ENCODE measurements at places on chromosomes 7 and 10.

DNA sequence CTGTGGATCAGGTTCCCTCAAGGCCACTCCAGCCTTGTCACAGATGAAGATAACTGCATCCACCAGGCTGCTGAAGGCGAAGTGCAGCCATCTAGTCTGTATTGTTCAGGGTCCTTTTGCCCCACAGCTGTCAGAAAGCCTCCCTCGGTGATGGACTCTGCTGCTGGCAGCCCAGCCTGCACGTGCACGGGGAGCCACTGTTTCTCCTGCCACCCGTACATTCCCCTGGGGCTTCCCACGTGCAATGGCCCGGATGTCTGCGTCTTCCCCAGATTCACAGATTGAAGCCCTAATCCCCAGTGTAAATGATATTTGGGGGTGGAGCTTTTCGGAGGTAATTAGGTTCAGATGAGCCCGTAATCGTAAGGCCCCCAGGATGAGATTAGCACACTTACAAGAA lies 46.6 kb upstream of the VIPR2 start:
- no peak for DNase-seq

GRCh38 chr10:27801171-27801785 lies 55.7 kb upstream of the MKX start:
- DNase-seq = no peak

DNA sequence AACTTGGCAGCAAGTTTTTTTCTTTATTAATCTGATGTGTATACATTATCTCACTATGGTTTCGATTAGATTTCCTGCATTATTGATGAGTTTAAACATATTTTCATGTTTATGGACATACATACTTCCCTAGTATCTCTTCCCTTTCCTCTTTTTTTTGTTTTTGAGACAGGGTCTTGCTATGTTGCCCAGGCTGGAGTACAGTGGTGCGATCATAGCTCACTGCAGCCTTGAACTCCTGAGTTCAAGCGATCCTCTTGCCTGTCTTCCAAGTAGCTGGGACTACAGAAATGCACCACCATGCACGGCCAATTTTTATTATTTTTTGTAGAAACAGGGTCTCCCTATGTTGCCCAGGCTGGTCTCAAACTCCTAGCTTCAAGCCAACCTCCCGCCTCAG lies 18.9 kb downstream of the BAZ1B start:
- no peak for DNase-seq

GRCh38 chr10:5168897-5169420 lies 16.0 kb downstream of the AKR1C8 start:
- peak; percentile 23 for DNase-seq

DNA sequence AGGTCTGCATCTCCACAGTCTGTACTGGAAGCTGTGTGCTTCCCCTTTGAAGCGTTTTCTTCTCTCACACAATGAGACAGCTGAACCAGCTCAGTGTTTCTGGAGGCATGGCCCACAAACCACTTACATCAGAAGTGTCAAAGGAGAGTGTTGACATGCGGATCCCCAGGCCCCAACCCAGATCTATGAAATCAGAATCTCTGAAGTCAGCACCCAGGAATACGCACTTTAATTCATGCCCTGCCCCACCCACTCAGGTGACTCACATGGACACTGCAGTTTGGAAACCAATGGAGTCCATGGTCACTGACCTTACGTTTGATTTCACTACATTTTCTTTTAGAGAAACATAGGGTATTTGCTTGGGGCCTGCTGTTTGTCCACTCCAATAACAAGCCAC lies 19.0 kb downstream of the TLL2 start:
- DNase-seq = no peak

DNA sequence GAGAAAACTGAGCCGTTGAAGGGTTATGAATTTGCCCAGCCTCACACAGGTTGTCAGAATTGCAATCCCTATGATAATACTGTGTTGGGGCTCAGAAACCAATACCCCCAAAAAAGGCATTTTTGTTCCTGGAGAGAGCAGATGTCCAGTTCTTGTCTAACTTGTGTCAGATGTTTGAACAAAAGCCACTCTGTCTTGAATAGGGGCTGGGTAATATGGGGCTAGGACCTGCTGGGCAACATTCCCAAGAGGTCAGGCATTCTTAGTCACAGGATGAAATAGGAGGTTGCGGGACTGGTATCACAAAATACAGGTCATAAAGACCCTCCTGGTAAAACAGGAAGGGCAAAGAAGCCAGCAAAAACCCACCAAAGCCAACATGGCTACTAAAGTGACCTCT lies 482.1 kb downstream of the IPMK start:
- DNase-seq = no peak

GRCh38 chr7:54831644-54832095 lies 72.7 kb upstream of the SEC61G start:
- DNase-seq = no peak

DNA sequence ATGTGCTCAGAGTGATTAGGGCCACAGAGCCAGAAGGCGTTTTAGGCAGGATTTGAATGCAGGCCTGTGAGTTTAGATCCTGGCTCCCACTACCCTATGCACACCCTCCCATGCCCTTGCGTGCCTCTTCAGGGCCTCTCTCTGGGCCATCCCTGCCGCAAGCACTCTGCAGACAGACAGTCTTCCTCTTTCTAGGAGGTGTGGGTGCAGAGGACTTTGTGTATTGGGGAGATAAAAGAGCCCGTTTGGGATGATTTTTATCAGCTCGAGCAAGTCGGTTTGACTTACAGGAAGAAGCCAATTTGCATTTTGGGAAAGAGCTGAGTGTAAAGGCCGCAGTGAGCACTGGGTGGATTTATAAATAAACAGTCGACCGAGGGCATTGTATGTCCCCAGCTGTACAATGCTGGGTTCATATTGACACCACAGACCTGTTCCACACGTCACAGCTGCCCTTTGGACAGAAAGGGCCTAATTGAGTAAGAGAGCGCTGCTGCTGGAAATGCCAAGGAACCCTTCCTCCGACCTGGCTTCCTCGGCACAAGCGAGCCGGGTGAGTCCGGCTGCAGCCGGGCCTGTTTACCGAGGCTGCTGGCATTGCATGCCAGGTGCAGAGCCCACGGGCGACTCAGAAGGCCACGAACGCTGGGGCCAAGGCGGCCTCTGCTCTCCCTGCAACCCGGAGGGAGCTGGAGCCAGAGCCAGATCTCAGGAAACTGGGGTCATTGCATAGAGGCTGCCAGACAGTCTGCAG lies 25.1 kb downstream of the ZMIZ1 start:
- no peak for DNase-seq

Data from stimulated activated CD8-positive, alpha-beta memory T cell treated with anti-CD3 and anti-CD28 coated beads, Interleukin-15, amount 100 ng/mL, for 48 hours (primary cell).